Activated naive CD4-positive, alpha-beta T cell (primary cell): ENCODE measurements at places on chromosomes 11 and 22.

DNA sequence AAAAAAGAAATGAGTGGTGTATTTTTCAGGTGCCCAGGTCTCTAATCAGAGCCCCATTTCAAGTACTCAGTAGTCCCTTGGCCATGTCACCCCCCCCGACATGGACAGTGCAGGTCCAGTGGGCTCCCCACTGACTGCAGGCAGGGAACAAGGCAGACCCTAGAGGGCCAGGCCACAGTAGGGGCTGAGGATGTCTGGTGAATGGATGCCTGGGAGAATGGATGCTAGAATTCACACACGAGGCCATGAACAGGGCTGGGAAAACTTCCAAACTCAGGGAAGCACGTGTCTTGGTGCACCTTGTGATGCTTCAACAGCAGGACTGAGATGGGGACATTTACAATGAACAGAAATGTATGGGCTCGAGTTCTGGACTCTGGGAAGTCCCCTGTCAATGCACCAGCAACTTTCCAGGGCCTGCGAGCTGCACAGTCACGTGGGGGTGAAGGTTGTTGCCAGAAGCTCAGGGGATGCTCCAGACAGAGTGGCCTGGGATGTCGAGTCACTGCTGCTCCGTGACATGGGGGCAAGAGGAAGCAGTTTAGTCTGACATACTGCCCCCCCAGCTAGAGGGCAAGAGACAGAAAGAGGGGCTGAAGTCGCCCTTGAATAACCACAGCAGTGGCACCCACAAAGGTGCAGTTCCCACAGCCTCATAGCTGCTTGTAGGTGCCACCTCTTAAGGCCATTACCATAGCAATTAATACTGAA, 3.1 kb downstream of the APOBEC3G start:
- DNase-seq = no peak

GRCh38 chr11:99630629-99631028, 609.9 kb downstream of the CNTN5 start:
- DNase-seq = no peak

- DNase-seq = no peak
Observed at GRCh38 chr11:61071913-61072312, 30.4 kb upstream of the CD5 start.

DNA sequence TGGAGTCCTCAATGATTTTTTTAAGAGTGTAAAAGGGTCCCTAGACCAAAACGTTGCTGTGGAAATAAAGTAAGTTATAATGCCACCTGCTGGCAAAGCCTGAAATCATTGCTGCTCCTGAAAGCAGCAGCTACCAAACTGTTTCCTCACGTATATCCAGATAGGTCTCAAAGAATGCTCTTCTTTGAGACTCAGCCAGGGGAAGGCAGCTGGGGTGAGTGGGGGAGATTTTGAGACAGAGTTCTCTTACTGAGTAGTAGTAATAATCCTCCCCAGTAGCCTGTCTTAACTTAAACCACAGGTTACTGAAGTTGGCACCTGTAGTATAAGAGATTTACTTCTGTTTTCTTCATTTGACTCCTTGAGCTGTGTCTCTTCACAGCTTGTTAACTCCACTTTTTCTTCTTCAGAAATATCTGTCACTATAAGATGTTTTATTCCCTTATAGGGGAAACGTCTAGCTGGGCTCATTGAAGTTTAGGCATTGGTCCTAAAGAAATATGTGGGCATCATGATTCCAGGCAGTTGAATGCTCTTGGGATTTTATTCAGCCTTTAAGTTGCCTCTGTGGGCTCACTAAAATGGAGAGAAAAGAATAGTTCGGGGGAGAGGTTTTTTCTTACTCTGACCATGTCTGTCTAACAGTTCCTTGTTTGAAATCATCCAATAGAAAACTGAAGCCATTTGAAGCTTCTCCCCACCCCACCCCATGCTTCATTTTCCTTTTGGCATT, 77.9 kb downstream of the BTBD10 start:
- DNase-seq = no peak

GRCh38 chr22:20573176-20573832, 65.9 kb downstream of the MED15 start:
- DNase-seq = no peak

GRCh38 chr11:67202028-67202427, 64.2 kb upstream of the GRK2 start:
- no peak for DNase-seq

GRCh38 chr22:31055117-31055634, 25.9 kb upstream of the SMTN start:
- no peak for DNase-seq

DNA sequence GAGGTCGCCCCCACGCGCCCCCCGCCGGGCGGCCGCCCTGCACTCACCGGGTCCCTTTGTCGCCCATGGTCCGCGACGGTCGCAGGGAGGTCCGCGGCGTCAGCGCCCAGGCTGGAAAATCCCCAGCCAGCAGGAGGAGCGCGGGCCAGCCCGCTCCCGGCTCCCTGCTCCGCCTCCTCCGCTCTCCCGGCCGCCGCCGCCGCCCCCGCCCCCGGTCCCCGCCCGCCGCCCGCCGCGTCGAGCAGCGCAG, at the start of gene ARRB1:
Gene ARRB1 (minus strand): TSS at position 121 of the 250 bp plus-strand sequence. CDS start 54 bp downstream, at position 67.
- DNase-seq = no peak

DNA sequence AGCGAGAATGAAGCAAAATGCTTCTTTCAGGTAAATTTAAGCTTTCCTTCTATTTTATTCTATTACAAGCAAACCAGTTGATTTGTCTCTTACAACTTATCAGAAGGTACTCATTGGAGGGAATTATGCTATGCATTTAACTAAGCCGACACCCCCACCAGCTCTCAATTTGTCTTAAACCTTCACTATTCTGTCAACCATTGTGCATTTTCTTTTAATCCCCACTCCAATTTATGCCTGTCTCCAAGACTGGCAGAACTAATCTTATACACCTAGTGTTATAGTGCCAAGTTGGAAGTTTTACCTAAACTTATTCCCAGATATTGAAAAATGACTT, 12.5 kb downstream of the TAF1D start:
- no peak for DNase-seq

- DNase-seq = no peak
Observed at GRCh38 chr11:7892840-7893254, 38.2 kb downstream of the OR10A6 start.

GRCh38 chr11:59204746-59205145, 8.0 kb downstream of the MPEG1 start:
- no peak for DNase-seq

DNA sequence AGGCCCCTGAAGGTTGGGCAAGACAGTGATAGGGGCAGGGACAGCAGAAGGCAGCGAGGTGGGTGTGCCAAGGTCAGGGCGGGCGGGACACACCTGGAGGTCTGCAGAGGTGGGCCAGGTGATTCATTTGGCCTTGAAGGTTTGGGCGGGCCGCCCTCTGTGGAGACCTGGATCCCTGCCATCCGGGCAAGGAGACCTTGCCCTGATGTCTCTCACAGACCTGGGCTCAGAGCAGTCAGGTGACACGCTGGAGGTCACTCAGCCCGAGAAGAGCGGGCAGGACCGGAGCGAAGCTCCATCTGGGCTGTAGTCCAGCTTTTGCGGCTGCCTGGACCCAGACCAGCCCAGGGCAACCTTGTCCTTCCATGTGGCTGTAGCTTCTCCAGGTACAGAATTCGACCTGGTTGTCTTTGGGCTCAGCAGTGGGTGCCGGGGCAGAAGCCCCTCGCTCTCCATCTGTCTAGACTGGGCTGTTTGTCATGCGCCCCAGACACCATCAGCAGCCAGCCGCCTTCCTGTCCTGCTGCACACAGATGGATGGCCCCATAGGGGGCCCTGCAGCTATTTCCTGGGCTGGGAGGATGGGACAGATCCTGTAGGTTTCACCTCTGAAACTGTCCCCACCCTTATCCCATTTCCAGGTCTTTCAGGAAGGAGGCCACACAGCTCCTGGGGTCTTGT, 3.1 kb downstream of the MRGPRG start:
- DNase-seq = no peak

DNA sequence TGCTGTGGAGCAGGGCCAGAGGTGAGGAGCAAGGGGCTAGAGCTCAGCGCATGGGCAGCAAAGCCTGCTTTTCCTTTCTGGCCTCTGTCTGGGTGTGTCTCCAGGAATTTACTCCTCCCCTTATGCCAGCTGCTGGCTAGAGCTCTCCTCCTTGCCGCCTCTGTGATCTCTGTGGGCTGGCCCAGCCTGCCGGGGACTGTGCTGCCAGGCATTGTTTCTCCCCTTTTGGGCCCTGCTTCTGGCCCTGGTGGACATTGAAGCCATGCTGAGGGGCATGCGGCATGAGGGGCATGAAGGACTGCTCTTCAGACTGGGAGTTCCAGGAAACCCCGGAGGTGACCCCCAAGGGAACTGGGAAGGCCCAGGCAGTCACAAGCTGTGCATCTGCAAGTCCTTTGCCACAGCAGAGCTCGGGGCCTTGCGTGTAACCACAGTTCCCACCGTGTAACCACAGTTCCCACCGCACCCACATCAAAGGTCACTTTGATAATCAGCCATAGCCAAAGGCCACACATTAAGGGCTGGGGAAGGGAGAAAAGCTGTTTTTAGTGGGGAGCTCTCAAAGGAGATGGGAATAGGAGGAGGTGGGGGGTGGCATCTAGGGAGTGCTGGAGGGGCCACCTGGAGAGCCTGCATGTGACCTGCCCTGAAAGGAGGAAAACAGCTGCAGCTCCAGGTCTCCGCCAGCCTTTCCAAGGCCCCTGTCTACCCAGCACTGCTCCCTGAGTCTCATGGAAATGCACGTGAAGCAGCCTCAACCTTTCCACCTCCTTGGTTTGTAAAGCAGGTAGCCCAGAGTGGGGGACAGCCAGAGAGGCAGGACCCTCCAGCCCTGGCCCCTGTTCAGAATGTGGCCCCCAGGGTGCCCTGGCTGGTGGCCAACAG, 62.3 kb downstream of the PPFIBP2 start:
- DNase-seq = no peak

GRCh38 chr11:130448416-130449309, at the start of gene ADAMTS15:
Gene ADAMTS15 (plus strand): TSS chr11:130448645. CDS start chr11:130448974, 329 bp downstream.
- no peak for DNase-seq

DNA sequence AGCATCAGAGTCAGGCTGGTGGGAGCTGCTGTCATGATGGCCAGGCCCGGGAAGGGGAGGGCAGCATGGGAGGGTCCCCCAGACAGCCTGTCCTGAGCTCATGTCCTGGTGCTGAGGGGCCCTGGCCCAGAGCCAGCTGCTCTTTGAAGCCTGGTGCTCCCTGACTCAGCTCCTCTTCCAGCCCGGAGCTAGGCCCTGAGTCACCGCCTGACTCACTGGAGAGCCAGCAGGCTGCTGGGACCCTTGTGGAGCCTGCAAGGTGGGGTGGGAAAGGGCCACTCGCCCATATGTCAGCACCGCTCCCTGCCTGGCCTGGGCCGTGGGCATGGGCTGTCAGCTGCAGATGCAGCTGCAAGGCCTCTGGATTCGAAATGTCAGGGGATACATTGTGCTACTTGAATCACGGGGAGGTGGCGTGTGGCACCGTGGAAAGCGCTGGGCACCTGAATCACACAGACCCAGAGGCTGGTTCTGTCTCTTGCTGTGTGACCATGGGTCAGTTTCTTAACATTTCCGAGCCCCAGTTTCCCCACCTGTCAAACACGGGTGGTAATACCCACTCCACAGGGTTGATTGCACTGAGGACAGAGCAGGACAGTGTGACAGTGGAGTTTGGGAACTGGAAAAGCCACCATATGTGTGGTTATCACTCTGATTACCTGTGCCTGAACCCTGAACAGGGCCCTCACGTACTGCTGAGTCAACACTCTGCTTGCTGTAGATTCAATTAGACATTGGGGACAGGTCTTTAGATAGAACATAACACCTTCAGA, 4.4 kb downstream of the CACNA1I start:
- DNase-seq = no peak

DNA sequence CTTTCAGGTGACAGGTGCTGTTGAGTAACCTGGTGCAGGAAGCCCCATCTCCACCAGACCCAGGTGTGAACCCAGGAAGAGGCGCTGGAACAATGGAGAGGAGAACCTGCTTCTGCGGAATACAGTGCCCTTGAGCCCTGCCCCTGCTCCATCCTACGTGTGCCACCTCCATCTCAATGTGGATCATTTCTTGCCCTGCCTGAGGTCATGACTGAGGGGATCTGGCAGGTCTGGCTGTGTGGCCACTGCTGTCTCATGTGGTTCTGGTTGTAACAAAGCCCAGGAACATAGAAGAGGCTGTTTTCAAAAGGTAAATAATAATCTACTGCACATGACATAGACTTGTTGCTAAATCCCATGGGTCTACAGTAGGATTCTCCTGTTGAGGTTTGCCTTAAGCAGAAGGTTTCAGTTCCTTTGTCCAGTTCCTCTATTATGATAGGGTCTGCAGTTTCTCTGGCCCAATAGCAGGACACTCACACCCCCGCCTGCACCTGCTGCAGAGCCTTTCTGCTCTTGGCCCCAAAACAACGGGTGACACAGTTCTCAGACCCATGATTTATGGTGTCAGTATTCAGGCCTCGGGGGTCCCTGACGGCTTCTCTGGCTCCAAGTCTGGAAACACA, 113.5 kb upstream of the IGLL5 start:
- DNase-seq = no peak

- no peak for DNase-seq
Observed at GRCh38 chr22:42967933-42968332, 47.0 kb downstream of the PACSIN2 start.

DNA sequence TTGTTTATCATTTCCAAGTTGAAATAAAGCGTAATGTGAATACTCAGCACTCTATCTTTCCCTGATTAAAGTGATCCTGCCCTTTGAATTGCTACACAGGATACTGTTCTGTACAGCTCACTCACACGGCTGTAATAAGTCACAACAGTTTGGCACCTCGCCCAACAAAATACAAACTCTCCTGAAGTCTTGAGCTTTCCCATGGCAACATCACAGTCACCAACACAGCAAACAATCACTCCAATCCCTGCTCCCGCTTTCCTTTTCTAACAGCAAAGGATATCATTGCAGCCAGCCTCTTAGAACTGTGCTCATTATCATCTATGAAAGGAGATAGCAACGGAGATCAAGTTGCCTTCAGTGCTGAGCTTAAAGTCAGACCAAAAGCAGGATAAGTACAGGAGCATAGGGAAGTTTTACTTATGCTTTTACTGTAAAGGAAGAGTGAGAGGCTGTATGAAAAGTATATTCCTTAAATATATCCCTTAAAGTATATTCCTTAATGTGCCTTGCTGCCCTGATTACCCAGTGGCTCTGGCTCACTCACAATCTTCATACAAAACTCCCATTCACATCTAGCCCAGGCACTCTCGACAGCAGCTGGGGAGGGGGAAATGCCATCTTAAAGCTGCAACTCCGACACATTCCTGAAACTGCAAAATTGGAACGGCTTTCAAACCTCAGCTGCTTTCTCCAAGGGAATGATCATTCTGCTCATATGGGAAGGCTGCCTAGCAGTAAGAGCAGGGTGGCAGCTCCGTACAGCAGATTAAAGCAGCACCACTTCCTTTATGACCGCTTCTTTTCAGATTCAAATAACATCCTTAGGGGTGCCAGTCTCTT, 35.8 kb downstream of the MAML2 start:
- no peak for DNase-seq

GRCh38 chr11:59102259-59102765, 4.7 kb upstream of the FAM111B start:
- DNase-seq = no peak

- no peak for DNase-seq
Observed at GRCh38 chr22:30118291-30118690, 38.0 kb downstream of the HORMAD2 start.

GRCh38 chr11:16881074-16881709, 133.0 kb downstream of the PLEKHA7 start:
- DNase-seq = no peak
